ENCODE measurements at places on chromosomes 5 and 9. TPM values are rescaled to one million over a fixed set of nuclear protein-coding genes. Genes with fewer than 3 reads are reported as not detected.

GRCh38 chr9:112502175-112502946 is 15.7 kb downstream of the KIAA1958 start:
- DNase-seq: no peak
- H3K36me3 ChIP-seq: peaks cover 10% of the 10 kb centered on the region
- H3K4me1 ChIP-seq: peaks cover 34% of the 10 kb centered on the region
- H3K27ac ChIP-seq: peak overlapping the region; percentile 24
- H3K4me3 ChIP-seq: no peak overlapping the region

GRCh38 chr9:7209990-7210389 is 452.2 kb downstream of the KDM4C start:
- no peak overlapping the region for H3K4me3 ChIP-seq
- H3K27ac ChIP-seq: no peak overlapping the region
- H3K27me3 ChIP-seq: peaks cover 47% of the 10 kb centered on the region
- H3K36me3 ChIP-seq: no peaks in the 10 kb centered on the region
- DNase-seq: no peak

The FOXI1 gene
- not detected for total RNA-seq

DNA sequence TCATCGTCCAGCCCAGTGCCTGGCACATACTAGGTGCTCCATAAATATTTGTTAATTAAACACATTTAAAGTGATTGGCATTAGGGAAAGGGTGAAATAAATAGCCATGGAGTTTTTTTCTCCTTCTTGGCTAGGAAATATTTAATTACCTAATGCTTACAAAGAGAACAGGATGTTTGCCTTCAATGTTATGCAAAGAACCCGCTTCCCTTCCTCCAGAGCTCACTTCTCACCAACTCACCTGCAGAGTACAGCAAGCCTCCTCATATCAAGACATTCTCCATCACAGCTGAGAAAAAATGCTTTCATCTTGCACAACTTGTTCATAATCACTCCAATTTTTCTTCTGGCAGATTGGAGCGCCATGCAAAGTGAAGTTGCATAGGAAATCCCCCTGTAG is 161.7 kb upstream of the STK32A start:
- H3K36me3 ChIP-seq: no peaks in the 10 kb centered on the region
- H3K27ac ChIP-seq: peak overlapping the region; percentile 86
- no peak for DNase-seq
- peaks cover 27% of the 10 kb centered on the region for H3K4me1 ChIP-seq
- no peak overlapping the region for H3K4me3 ChIP-seq

DNA sequence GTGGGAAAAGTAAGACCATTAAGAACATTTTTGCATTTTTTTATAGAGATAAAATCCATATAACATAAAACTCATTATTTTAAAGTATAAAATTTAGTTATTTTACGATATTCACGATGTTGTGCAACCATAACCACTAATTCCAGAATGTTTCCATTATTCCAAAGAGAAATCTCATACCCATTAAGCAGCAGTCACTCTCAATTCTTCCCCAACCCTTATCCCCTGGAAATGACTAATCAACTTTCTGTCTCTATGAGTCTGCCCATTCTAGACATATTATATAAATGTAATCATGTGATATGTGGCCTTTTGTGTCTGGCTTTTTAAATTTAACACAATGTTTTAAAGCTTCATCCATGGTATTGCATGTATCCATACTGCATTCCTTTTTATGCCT is 115.6 kb upstream of the ADAMTSL1 start:
- no peak overlapping the region for H3K27ac ChIP-seq
- H3K36me3 ChIP-seq: no peaks in the 10 kb centered on the region
- no peak overlapping the region for H3K4me3 ChIP-seq
- H3K27me3 ChIP-seq: no peaks in the 10 kb centered on the region
- peaks cover 4% of the 10 kb centered on the region for H3K4me1 ChIP-seq
- DNase-seq: no peak

The PFN3 gene
- 0.48 TPM for total RNA-seq

The FGF1 gene
- total RNA-seq: not detected

Measured in WTC11 (cell line).